ENCODE measurements at places on chromosomes 7 and 10. TPM values are rescaled to one million over a fixed set of nuclear protein-coding genes. Genes with fewer than 3 reads are reported as not detected.

Gene ADAMTS14
- polyA plus RNA-seq: 0.37 TPM

Gene CUL2
- polyA plus RNA-seq: 33.2 TPM

Gene KIAA1217
- not detected for polyA plus RNA-seq

Gene AKR1D1
- not detected for polyA plus RNA-seq

Gene TYSND1
- 16.6 TPM for polyA plus RNA-seq

Gene BMPER
- polyA plus RNA-seq: not detected

Gene WEE2
- not detected for polyA plus RNA-seq

Gene AKR1C8
- not detected for polyA plus RNA-seq

Gene ELOVL3
- not detected for polyA plus RNA-seq

Gene WNT2
- not detected for polyA plus RNA-seq

Gene GCK
- not detected for polyA plus RNA-seq

Gene CTTNBP2
- not detected for polyA plus RNA-seq

Gene KCND2
- not detected for polyA plus RNA-seq

Gene EPO
- not detected for polyA plus RNA-seq

Gene RBP4
- polyA plus RNA-seq: not detected

Gene C10orf105
- polyA plus RNA-seq: 0.11 TPM

Gene GPR37
- not detected for polyA plus RNA-seq

Gene UTF1
- not detected for polyA plus RNA-seq

Gene PRSS2
- polyA plus RNA-seq: not detected

Gene HOXA10
- polyA plus RNA-seq: 4.2 TPM

Gene DDC
- polyA plus RNA-seq: not detected

Gene UCMA
- polyA plus RNA-seq: not detected
